Stimulated activated CD8-positive, alpha-beta memory T cell treated with anti-CD3 and anti-CD28 coated beads, Interleukin-7, amount 100 ng/mL, for 1 hour (primary cell): ENCODE measurements at places on chromosomes 13 and 19.

- DNase-seq = no peak
Observed at GRCh38 chr13:37657134-37657533, 58.6 kb upstream of the POSTN start.

DNA sequence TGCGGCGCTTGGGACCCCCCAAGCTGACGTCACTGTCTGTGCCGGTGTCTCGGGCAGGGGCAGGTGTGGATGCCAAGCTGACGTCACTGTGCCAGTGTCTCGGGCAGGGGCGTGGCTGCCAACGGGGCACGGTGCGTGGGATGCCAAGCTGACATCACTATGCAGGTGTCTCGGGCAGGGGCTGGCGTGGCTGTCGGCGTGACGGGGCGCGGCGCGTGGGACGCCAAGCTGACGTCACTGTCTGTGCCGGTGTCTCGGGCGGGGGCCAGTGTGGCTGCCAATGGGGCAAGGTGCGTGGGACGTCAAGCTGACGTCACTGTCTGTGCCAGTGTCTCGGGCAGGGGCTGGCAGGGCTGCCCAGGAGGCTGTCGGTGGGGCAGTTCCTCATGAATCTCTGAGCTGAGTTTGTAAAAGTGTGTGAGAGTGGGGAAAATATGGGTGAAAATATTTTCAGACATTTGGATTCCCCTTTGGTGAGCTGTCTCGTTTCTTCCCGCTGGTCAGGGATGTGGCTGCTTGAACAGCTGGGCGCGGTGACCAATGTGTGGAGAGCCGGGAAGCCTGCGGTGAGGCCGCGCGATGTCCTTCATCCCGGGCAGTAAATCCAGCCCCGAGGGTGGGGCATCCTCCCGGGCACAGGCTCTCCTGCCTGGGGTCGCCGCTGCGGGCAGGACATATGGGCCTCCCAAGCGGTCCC is 25.2 kb downstream of the MCF2L start:
- DNase-seq = no peak

DNA sequence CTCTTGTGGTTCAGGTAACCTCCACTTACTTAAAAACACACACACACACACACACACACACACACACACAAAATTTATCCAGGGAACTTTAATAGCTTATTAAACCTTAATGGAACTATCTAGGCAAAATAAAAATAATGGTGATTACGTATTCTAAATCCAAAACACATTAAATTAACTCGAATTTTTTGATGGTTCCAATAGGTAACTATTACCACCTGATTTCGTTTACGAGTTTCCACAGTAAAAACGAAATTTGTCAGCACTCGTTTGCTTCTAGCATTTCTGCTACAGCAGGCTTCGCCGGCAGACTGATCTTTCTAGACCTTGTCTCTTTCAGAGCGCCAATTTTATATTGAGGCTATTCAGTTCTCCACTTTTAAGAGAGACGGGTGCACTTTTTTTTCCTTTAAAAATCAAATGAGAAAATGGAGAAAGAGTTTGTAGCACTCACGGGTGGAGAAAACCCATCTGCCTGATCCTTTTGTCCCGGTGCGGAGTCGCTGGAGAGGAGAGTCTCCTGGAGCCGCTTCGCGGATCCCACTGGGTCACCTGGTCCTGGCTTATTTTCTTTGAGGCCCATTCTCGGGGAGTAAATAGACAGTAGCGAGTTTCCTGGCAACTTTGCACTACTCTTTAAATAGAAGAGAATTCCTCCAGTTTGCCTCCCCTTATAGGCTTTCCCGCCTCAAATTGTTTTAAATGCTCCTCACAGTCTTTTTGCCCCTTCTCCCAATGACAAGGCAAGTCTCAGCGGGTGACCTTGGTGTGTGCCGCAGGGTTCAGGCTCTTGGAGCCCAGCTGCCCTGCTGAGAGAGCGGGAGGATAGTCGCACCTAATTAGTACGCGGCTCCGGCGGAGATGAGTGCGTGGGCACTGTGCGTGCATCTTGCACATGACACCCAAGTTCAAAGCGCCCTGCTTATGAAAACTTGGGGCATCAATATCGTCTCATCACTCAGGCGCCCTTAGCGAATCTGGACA is 117.0 kb downstream of the KCNRG start:
- DNase-seq = no peak

DNA sequence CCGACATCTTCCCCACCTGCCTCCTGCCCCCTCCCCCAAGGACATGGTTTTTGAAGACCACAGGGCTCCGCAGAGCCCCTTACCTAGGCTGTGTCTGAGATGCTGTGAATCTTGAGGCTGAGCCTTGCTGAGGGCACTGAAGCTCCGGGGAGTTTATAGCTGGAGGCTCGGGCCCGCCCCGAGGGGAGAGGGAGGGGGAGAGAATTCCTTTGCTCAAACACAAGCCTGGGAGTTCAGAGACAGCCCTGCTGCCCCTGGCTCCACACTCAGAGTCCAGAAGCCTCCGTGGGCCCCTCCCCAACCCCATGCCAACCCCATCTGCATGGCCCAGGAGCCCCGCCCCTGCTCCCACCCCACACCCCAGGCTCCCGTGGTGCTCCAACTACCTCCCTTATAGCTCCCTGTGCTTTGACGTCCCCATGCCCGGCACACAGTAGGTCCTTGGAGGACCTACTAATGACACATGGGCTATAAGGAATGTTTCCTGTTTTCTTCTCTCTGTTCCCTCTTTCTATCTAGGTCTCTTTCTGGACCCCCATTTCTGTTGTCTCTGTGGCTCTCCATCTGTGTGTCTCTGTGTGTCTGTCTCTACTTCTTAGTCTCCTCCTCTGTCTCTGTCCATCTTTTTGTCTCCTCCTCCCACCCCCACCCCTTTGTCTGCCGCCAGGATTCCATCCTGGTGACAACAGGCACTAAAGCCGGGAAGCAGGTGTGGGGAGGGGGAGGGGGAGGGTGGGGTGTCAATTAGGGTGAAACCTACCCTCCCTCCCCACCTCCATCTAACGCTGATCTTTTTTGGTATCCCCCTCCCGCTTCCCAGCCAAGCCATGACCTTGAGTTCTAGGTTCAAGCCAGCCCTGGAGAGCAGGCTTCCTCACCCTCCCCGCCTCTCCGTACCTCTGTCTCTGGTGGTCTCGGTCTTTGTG is at the start of gene TNNT1:
TNNT1 (minus strand) TSS at position 129 of the 926 bp plus-strand sequence. CDS start 2,049 bp downstream, outside the sequence.
- no peak for DNase-seq

DNA sequence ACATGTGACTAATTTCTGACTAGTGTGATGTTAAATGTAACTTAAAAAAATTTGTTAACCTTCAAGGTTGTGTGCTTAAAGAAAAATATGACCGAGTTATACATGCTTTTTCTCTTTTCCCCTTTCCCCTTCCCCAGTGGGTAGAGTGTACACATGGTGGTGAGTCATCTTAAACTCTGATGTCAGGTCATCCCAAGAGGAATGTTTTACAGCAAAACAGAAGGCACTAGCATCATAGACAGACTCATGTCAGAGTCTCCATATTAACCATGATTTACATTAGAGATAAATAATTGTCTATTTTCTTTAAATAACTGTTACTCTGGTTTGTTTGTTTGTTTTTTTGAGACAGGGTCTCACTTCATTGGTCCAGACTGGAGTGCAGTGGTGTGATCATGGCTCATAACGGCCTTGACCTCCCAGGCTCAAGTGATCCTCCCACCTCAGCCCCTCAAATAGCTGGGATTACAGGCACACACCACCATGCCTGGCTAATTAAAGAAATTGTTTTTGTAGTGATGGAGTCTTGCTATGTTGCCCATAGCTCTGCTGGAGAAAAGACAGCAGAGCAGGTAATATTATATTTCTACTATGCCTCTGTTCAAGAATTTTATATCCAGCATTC is 160.4 kb upstream of the PCDH9 start:
- no peak for DNase-seq

DNA sequence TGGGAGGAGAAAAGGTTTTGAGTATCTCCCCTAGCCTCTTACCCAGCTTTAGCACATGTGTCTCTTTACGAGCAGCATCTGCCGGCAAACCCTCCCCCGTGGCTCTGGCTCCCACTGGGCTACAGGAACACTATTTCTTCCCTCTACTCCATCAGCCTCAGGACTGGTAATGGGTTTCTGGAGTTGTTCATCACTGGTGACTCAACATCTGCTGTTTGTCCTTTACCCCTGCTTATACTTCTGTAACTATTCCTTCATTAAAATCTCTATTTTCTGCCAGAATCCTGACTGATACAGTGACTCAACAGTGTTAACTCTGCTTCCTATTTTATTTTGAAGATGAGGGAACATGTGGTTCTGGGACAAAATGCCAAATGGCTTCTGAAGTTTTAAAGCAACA is 437.3 kb upstream of the HTR2A start:
- DNase-seq = no peak

GRCh38 chr19:10395003-10395402 is 8.3 kb downstream of the CDC37 start:
- DNase-seq = no peak

- DNase-seq = no peak
Observed at GRCh38 chr13:22141716-22142115, 470.8 kb downstream of the FGF9 start.

- DNase-seq = no peak
Observed at GRCh38 chr13:111620586-111620985, 300.1 kb downstream of the TEX29 start.

- DNase-seq = no peak
Observed at GRCh38 chr19:46654621-46655152, 6.3 kb downstream of the DACT3 start.

GRCh38 chr19:47406711-47407416 is 12.5 kb downstream of the MEIS3 start:
- DNase-seq = no peak

- no peak for DNase-seq
Observed at GRCh38 chr19:35618857-35619256, 6.3 kb downstream of the HAUS5 start.

DNA sequence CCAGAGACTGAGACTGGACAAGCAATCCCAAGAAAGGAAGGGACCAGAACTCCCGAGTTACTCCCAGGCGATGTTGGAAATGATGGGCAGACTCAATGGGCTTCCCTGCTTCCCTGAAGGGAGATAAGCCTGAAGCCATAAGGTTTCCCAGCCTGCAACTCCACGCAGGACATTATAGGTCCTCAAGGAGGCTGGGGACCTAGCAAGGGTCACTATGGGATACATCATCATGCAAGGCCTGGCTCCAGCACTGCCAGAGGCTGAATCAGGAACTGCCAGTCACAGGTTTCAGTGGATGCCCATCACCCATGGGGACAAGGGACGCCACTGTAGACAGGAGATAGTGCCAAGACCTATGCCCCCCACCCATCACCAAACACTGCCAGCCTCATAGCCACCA is 338.7 kb downstream of the IRS2 start:
- DNase-seq = no peak

DNA sequence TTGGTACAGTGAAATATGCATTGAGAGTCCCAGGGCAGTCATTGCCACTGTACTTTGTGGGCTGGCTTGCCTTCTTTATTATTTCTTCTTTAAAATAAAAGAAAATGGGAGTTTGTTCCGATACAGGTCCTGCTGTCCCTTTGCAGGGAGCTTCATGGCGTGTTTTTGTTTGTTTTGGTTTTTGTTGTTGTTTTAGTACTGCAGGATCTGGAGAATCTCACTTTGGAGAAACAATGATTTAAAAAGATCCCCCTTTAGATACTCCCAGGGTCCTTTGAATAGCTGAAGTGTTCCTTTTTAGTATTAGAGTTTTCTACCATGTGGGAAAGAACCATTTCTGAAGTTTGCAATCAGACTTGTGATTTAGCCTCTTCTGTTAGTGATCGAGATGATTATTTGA is 11.1 kb downstream of the CHAF1A start:
- DNase-seq = no peak

GRCh38 chr13:36475468-36475867 is 43.2 kb downstream of the CCNA1 start:
- no peak for DNase-seq

GRCh38 chr13:26075498-26075897 is 23.7 kb upstream of the SHISA2 start:
- DNase-seq = no peak

- DNase-seq = no peak
Observed at GRCh38 chr13:91401920-91402319, 3.5 kb downstream of the GPC5 start.

DNA sequence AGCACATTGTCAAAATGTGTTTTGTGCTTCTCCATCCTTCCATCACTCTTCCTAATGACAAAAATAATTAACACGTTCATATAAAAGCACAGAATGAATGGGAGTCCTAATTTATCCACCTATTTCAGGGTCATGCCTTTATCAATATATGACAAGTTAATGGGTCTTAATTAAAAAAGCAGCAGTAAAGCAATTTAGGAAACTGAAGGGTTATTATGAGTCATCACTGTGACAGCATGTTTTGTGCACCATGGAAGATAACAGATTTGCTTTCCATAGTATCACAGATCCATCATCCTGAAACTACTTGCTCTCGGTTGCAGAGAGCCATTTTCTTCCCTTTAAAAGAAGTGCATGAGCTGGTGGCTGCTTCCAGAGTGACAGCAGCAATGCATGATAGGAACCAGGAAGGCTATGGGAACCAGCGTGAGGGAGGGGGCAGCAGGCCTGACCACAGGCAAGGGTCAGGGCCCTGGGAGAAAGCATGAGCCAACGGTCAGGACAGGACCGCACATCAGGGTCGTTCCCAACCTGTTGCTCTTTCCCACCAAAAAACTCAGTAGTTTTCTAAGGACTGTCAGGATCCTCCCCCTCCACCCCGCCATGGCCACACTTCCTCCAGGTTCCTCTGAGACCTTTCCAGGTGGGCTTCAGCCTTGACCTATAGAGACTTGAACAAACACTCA is 784.1 kb downstream of the UQCRFS1 start:
- no peak for DNase-seq

- no peak for DNase-seq
Observed at GRCh38 chr13:61913183-61913582, 497.5 kb upstream of the PCDH20 start.

- DNase-seq = no peak
Observed at GRCh38 chr13:100305398-100305797, 216.5 kb downstream of the PCCA start.

DNA sequence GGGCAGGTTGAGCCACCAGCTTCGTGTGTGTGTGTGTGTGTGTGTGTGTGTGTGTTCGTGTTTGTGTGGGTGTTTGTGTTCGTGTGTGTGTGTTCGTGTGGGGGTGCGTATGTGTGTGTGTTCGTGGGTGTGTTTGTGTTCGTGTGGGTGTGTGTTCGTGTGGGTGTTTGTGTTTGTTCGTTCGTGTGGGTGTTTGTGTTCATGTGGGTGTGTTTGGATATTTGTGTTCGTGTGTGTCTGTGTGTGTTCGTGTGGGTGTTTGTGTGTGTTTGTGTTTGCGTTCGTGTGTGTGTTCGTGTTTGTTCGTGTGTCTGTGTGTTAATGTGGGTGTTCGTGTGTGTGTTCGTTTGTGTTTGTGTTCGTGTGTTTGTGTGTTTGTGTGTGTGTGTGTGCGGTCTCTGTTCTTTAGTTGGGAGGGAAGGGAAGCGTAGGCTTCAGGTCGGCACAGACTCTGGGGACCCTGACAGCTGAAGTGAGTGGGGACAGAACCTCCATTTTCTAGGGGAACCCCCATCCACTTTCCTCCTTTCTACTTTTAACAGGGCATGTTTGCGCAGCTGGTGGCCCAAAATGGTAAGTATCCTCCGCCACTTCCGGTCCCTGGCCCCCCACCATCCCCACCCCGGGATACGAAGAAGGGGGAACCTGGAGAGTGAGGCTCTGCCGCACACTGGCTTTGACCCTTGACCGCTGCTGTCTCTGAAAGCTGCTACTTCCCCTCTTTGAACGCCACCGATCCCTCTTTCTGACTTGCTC is 1.6 kb downstream of the TNFSF9 start:
- no peak for DNase-seq
